ENCODE measurements at places on chromosomes 4 and X.

DNA sequence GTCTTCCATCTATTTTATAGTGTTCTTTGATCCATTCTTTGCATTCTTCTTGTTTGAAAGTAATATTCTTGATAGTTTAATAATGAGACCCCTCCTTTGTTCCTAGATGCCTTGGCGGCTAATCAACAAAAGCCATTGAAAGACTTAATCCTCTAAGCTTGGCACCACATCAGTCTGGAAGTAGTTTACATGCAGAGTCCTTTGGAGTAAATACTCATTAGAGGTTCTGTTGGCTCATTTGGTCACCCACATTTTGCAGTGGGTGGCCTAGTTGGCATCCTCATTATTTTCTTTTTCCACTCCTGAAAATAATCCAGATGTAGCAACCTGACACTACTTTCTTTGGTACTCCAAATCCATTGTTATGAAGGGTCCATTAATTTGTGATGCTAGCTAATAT lies 64.5 kb downstream of the DKK2 start:
- no peak for DNase-seq

DNA sequence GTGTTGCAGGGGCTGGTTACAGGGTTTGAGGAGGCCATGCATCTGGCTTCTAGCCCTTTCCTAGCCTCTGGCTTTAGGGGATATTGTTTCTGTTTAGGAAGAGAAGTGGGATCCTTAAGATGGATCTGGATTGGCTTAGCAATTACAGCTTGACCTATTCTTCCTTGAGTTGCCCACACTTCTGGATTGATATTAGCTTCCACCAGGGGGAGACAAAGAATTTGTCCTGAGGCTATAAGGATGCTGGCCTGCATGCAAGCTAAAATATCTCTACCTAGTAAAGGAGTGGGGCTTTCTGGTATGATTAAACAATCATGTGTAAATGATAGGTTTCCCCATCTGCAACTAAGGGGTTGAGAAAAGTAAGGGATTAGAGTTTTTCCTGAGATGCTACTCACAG lies 117.2 kb downstream of the TEX13C start:
- DNase-seq, result no peak

DNA sequence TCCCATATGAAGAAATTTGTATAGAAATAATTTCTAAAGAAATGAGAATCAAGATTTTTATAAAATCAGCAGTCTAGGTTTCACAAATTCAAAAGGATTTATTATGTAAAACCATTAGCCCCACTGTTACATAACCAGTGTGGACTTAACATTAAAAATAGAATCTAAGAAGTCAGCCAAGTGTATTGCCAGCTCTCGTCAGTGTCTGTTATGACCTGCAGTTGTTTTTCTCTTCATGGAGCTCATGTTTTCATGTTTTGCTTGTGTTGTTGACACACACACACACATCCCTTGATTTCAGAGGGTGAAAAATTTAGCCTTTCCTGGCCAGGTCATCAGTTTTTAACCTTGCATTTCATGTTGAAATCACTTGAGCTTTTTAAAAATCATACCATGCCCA lies 39.5 kb downstream of the USP38 start:
- DNase-seq, result no peak

- no peak for DNase-seq
Observed at GRCh38 chrX:14712096-14712495, 160.8 kb downstream of the FANCB start.

- DNase-seq, result no peak
Observed at GRCh38 chr4:23135792-23136645, 443.3 kb downstream of the GBA3 start.

- no peak for DNase-seq
Observed at GRCh38 chr4:138138774-138139173, 103.4 kb downstream of the SLC7A11 start.

GRCh38 chr4:102678107-102678506 lies 82.7 kb downstream of the MANBA start:
- DNase-seq, result no peak

DNA sequence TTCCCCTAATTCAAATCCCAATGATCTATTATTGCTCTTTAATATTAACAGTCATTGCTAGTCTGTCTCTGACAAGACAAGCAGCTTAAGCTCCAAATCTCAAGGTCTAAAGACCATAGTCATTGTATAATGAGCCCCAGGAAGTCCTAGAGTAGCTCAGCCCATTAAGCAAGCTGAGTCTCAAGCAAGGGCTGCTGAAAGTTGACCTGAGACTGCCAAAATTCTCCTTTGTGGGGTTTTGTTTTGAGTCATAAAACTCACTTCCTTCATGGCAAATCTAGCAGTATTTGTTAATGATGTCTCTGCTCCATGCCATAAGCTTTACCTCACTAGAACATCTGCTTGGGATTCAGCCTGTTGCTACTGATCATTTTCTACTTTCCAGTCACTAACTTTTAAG lies 313.2 kb downstream of the ANTXR2 start:
- no peak for DNase-seq

DNA sequence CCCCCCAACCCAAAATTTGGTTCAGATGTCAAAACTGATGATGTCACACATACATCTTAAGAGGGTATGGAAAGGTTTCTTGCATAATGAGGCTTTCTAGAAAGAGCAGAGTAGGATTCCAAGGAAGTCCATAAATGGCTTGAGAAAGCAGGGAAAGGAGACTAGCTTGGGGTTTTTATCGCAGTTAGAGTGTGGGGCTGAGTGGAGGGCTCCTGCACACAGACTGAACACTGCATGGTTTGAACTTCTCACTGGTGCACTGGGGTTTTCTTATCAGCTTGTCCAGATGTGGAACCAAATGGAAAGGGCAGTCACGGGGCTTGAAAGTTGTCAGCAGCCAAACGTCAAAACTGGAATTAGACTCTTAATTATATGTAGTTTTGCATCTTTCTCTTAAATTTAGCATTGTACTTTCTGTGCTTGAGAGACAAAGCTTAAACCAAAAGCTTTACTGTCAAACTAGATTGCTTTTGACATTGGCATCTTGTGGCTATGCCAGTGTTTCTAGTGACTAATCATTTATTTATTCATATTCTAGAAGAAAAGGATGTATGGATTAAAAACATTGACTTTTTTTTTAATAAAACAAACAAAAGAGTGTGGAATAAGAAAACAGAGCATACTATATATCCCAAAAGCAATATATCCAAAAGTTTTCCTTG lies 78.3 kb upstream of the STIM2 start:
- DNase-seq, result no peak

- DNase-seq, result no peak
Observed at GRCh38 chr4:134935320-134935719, 733.7 kb upstream of the PABPC4L start.

- DNase-seq, result no peak
Observed at GRCh38 chrX:33138677-33139249, 72.6 kb downstream of the DMD start.

DNA sequence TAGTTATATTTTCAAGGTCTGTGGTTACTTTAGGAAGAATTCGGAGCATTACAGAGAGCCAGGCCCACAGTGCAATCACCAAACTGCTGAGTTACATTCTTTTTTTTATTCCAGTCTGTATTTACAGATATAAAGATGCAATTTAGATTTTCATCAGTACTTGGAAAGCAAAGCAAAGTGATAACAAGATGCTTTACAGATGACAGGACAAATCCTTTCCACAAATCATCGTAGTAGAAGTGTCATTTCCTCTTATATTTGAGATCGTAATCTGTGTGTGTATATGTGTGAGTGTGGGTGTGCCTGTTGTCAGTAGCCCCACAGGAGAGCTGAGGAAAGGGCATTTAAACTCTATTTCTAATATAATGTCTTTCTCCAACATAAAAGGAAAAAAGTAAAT lies 1893.7 kb downstream of the STIM2 start:
- DNase-seq, result no peak

DNA sequence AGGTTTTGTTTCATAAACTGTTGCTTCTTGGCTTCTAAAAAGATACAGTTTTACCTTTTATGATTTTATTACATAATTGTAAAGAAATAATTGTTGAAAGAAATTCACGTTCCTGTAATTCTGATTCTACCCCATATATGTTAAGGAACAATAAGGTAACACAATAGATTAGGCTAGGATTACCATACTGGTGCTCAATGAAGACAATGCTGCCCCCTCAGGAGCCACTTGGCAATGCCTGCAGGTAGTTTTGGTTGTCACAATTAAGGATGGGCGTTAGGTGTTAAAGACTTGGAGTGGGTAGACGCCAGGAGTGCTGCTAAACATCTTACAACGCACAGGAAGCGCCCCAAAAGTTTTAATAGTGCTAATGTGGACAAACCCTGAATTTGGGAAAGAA lies 133.2 kb downstream of the NLGN4X start:
- no peak for DNase-seq

GRCh38 chr4:85457752-85458467 lies 17.0 kb upstream of the ARHGAP24 start:
- DNase-seq, result no peak

DNA sequence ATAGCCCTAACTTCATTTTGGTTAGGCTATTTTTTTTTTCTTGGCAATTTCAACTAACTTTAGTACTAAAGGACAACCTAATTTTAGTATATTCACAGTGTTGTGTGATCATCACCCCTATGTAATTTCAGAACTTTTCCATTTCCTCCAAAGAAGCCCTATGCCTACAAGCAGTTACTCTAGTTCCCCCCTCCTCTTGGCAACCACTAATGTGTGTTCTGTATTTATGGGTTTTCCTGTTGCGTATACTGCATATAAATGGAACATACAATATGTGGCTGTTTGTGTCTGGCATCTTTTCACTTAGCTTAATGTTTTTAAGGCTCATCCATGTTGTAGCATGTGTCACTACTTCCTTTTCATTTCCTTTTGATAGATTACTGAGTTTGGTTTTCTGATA lies 57.6 kb downstream of the N4BP2 start:
- DNase-seq, result no peak

GRCh38 chr4:168319486-168320019 lies 1.0 kb upstream of the DDX60 start:
- DNase-seq, result no peak

GRCh38 chrX:42021058-42021457 lies 97.7 kb upstream of the CASK start:
- DNase-seq, result no peak

DNA sequence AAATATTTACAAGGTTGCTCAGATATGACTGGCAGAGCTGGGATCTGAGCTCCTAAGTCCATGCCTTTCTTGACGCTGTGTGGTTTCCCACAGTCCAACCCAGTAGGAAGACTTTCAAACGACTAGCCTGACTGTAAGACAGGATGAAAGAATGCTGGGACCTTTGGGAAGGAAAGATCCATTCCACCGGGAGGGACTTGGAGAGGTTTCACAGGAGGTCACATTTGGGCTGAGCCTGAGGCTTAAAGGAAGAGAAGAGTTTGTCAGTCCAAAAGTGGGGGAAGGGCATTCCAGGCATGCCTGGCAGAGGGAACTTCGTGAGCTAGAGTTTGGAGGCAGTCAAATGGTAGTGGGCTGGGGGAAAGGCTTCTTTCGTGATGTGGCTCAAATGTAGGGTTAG lies 1.5 kb downstream of the STARD8 start:
- no peak for DNase-seq

DNA sequence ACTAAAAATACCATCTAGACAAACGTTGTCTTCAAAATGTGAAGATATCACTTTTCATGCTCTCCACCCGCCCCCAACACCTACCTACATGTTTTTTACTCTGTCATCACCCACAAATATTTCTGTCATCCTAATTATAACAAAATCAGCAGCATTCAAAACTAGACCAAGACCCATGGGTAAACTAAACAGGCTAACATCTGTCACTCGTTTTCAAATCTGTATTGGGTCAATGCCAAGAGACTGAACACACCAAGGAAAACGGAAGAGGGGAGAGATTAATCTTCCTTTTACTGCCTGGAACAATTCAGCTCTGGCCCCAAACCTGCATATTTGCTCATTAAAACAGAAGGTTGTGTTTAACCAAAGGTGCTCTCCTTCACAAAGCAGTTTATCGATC lies 17.5 kb downstream of the FAM184B start:
- DNase-seq, result no peak

DNA sequence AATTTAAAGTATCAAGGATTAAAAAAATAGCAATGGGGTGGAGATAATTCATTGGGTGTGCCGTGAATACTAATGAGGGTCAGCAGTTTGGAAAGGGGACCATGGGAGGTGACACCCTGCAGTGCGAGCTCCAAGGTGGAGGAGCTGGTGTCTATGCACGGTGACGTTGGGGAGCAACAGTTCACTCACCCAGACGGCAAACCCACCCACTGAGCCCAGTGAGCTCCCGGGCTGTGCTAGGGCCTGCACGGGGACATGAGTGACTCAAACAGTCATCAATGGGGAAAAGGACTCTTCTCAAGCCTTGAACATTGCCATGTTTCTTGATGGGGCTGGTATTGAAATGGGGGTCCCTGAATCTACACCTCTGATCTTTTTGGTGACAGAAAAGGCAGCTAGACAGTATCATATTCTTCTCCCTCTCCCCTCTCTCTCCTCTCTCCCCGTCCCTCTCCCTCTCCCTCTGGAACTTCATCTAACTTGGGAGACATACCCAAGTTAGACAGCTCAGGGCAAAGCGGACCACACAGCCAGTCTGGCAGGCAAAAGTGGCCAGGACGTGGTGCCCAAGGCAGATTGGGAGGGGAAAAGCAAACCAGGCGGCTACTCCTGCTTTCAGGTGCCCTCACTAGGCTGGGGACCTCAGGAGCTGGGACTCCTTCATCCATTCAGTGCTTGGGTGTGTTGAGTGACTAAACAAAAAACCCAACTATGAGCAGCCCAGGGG lies 26.3 kb upstream of the PPP2R2C start:
- no peak for DNase-seq

DNA sequence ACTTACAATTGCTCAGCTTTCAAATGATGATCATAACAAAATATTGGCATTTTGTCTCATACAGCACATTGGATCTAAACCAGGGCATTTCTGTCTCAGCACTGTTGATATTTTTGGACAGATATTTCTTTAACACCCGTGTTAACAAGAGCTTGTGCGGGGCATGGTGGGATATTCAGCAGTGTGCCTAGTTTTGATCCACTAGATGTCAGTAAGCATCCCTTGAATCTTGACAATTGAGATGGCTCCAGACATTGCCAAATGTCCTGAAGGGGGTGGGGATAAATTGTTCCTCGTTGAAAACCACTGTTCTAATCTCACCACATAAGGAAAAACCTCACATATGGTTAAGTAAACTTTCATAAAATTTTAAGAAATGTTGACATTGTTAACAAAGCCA lies 806.3 kb downstream of the STIM2 start:
- no peak for DNase-seq

DNA sequence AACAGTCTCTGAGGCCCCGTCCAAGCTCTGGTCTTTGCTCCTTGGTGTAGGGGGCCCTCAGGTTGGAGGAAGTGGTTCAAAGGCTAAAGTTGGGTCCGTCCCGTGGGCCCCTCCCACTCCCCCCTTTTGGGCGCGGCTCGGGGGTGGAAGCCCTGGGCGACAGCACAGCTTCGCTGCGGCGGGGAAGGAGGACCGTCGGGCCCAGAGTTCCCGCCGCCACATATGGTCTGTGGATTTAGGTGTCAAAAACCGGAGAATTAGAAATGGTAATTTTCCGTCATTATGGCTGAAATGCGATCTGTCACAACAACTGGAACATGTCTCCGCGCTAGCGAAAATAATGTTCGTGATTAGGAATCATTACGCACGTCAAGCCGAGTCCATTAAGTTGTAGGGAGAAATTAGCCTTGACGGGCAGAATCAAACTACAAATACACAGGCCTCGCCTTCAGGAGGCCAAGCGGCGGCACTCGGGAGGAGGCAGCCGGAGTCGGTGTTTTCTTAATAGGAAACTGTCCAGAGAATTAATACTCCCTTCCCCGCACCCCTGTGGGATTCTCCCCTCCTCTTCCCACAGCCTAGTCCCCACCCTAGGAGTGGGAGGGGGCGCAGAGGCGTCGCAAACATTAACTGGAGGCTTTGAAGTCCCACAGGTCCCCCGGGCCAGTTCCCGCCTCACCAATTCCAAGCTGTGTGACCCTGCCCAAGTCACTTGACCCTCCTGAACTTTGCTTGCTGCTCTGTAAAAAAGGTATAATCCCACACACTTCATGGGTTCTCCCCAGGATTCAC lies 15.0 kb downstream of the NKX3-2 start:
- DNase-seq, result no peak

Data from activated T-cell treated with anti-CD3 and anti-CD28 coated beads for 48 hours (primary cell).